ENCODE measurements at places on chromosomes 1 and 21.

DNA sequence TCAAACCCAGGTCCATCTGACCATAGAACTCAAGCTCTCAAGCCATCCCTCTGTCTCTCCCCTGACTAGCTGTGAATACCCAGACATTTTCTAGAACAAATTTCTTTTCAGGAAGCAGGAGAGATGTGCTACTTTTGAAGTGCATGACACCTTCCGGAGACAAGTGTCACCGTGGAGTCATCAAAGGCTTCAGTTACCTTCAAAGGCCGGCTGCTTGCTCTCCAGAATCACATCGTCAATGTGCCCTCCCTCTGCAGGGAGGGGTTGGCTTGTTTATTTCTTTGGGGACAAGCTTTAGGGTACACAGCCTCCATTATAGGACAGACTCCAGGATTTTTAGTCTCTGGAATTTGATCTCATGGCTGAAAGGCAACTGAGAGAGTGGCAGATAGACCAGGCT lies 37.7 kb upstream of the IGSF21 start:
- DNase-seq = no peak

GRCh38 chr1:67408148-67408547 lies 22.1 kb downstream of the SERBP1 start:
- DNase-seq = no peak

- no peak for DNase-seq
Observed at GRCh38 chr1:45356186-45356585, 15.9 kb upstream of the MUTYH start.

- no peak for DNase-seq
Observed at GRCh38 chr1:11648732-11649158, 5.5 kb downstream of the FBXO2 start.

- no peak for DNase-seq
Observed at GRCh38 chr1:2270260-2271100, 42.4 kb downstream of the SKI start.

DNA sequence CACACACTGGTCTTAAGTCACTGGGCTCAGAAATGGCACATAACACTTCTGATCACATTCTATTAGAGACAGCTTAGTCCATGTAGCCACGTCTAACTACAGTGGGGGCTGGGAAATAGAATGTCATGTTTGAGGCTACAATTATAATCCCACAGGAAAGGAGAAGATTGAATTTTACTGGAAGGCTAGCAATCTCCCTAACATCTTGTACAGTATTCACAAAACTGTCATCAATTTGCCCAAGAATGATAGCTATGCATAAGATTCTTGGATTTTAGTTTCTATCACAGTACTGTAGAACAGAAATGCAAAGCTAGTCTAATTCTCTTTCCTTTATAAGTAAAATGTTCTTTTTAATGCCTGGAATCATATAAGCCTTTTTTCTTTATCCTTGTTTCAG lies 12.7 kb upstream of the ZMYM6 start:
- no peak for DNase-seq

GRCh38 chr1:117169871-117170596 lies 40.7 kb downstream of the VTCN1 start:
- DNase-seq = no peak

GRCh38 chr1:36323636-36324352 lies at the start of gene EVA1B:
Gene EVA1B (minus strand): TSS chr1:36323645. CDS start chr1:36323037, 608 bp downstream.
- DNase-seq = no peak

GRCh38 chr1:87203904-87204303 lies 124.8 kb upstream of the LMO4 start:
- DNase-seq = no peak

DNA sequence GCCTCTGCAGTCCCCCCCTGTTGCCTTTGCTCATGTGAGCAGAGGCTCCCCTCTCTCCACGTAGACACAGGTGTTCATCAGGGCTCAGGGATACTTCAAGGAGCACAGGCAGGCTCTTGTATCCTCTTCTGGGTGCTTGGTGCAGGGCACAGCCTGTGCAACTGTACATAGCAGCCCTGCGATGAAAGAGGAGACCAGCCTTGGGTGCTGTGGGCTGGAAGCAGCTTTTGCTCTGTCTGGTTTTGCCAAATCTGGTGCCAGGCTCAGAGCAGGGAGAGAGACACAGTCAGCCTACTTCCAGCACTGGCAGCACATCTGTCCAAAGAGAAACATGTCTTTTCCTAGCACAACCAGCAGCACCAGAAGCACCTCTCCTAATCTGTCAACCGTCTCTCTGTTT lies 132.1 kb downstream of the ETS2 start:
- DNase-seq = no peak

DNA sequence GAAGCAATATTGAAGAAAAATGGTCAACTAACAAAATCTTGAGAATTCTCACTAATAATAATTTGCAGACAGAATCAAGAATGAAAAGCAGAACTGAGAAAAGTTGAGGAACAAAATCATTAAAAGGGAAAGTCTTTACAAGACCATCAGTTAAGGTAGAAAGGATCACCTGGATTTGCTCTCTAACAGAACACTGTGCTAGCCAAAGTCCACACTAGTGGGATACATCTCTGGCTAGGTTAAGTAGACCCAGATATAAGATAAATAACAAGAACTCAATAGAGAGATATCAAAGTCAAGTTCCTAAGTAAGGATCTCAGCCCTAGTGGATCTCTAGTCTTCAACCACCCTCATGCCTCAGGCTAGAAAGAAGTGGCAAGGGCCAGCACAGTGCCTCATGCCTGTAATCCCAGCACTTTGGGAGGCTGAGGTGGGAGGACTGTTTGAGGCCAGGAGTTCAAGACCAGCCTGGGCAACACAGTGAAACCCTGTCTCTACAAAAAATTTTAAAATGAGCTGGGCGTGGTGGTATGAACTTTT lies 19.6 kb downstream of the IPP start:
- no peak for DNase-seq

DNA sequence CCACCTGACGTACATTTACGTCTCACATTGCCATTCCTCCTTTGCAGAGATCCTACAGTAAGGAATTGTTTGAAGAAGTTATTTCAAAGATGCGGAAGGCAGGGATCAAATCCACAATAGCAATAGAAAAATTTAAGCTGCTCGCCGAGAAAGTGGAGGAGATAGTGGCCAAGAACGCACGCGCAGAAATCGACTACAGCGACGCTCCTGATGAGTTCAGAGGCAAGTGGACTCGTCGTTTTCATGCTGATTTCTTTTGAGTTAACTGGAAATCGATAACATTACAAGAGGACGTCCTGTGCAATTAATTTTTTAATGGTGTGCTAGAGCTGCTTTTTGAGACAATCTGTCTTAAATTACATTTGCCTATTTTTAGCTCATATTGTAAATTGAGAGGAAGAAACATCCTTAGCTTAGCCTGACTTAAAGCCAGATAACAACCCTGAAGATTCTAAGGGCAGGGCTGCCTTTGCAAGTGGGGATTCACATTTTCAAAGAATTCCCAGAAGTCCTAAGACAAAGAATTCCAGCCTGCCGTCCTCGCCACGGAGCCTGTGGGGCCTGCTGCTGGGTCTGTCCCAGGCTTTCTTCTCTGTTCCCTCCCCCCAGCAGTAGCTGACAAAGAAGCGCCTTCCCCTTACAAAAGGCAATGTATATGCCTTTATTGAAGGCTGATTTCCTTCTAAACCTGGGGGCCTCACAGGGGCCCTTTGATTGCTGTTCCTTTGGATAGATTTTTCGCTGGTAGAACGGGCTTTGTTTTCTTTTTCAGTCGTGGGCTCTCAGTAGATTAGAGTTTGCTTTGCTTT lies 31.6 kb upstream of the KIF1B start:
- DNase-seq = no peak

DNA sequence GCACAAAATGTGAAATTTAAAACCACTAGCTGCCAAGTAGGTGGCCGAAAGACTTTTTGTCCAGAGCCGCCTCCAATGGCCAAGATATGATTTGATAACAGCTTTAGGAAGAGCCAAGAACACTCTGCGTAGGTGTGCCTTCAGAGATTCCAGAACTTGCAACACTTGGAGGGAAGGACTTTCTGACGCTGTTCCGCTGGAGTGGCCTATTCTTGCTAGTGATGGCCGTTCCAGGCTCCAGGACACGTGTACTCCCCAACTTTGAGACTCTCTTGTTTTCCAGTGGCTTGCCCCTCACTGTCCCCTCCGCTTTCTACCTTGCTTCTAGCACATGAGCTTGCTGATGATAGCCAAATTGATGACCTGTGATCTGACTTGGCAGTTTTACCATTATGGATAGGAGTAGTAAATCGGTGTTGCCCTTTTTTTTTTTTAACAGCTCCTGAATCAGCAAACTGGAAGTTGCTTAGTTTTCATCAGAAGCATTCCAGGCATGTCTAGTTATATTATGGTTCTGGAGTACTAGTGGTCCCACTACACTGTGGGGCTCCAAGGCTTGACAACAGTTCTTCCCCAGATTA lies 1.0 kb downstream of the PRDX6 start:
- no peak for DNase-seq

- peak; percentile 12 for DNase-seq
Observed at GRCh38 chr1:207579436-207579799, 65.5 kb upstream of the CR1L start.

DNA sequence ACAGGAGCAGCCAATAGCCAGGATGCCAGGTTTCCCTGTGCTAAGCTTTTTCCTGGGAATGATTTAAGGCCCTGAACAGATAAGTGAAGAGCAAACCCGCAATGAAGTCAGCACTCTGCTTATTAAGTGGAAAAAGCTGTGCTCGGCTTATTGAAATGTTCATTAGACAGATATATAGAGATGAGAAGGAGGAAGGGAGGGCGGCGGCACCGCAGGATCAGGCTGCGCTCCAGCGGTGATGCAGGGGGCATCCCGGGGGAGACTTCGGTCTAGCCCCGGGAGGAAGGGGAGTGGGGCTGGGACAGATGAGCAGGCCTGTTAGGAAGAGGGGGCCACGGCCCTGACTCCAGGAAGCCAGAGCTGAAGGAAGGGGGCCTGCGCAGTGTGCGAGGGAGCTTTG lies 115.0 kb downstream of the TMEM53 start:
- no peak for DNase-seq

DNA sequence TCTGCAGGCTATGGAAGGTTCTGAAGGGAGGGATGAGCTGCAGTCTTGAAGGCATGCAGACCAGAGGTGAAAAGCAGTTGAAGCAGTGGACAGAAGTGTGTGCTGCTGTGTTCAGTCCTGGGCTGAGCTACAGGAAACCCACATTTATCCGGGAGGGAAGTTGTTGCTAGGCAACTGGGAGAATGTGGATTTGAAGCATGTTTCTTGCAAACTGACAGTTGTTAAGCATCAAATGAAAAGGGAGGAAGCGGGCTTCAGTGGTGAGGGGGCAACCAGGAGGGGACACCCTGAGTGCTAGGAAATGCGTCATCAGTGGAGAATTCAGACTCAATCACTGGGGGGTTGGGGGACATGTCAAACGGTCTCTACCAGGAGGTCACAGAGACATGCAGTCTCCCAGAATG lies 28.7 kb downstream of the ABCA4 start:
- no peak for DNase-seq

- DNase-seq = no peak
Observed at GRCh38 chr1:51344602-51345299, 14.4 kb upstream of the TTC39A start.
